Esophagus squamous epithelium (tissue), 5 donors: ENCODE measurements at places on chromosomes 16 and 17.

- DNase-seq: no peak
Measured at GRCh38 chr16:23833960-23834685, 1.7 kb upstream of the PRKCB start.

DNA sequence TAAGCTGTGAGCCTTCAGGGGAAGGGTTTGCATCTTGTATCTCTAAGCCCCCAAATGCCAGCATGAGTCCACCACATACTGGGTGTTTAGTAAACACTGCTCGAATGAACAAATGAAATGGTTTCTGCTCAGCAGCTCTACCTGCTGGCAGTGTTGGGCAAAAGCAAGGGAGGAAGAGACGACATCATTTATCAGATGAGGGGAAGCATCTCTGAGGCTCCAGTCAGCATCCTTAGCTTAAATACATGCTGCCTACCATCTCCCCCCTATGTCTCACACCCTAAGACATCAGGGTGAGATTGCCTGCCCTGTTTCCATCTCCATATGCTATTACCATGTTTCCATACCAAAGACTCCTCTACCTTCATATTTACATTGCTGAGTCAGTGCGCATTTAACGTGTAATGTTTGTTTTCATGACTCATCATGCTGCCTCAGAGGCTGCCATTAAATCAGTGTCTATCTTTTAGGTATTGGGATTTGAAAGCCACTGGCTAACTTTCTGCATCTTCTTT lies 379.8 kb downstream of the UTP18 start:
- DNase-seq: no peak

GRCh38 chr16:58518083-58518979 lies 3.0 kb downstream of the SETD6 start:
- no peak for DNase-seq

GRCh38 chr17:49370971-49371834 lies 9.2 kb upstream of the ZNF652 start:
- DNase-seq: no peak
